ENCODE measurements at places on chromosomes 16 and 17. TPM values are rescaled to one million over a fixed set of nuclear protein-coding genes. Genes with fewer than 3 reads are reported as not detected.

DNA sequence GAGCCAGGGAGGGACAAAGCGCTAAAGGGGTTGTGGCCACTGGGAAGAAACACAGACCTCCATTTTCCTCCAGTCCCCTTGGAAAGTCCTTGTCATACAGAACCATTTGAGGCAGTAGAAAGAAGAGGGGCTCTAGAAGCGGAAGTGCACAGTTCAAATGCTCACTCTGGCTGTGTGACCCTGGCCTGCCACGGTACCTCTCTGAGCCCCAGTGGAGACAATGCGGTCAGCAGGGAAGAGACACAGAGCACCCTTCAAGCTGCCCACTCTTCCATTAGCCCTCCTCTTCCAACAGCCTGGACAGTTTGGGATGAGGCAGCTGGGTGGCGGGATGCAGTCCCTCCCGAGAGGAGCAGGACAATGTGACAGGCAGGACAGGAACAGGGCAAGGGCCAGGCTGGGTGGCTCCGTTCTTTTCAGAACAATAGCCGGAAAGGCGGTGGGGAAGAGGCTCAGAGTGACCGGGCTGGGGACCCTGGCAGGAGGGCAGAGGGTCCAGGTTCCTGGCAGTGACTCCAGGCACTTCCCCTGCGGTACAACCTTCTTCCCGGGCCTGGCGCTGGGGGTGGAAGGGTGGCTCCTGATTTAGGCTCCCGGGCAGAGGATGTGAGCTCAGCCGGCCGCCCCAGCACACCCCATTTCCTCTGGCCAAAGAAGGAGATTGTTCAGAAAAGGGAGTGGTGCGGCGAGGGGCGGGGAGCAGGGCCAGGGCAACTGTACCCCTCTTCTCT is 5.6 kb downstream of the CASKIN2 start:
- DNase-seq: no peak

GRCh38 chr16:1170076-1170418 is 17.1 kb downstream of the CACNA1H start:
- no peak for DNase-seq

GRCh38 chr17:41910701-41911391 is 7.9 kb downstream of the ACLY start:
- no peak for DNase-seq

DNA sequence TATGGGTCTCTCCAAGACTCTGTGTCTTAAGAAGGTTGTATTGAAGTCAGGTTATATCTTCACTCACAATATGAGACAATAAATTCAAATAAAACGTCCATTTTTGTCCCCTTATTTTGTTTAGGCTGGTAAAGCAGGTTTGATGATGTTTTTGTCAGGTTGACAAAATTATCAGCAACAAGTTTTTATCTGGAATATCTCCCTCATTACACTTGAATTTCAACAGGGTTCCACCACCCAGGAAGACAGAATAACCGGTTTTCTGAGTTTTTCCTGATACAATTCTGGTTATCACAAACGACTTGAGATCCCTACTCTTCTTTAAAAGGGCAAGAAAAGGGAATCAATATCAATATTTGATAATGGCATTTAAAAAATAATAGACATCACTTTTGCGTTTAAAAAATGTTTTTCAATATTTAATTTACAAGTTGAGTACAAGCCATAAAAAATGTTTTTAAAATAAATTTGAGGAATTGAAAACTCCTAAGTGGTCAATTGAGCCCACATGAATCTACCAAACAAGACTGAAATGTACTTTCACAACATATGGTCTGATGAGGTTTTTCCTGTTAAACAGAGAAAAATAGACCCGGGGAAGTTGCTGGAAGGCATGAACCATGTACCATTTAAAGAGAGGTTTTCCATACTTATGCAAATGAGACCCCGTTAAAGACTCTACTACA is 1.4 kb upstream of the ATP6V0A1 start:
- no peak for DNase-seq

KRT39 gene
- not detected for total RNA-seq

ITGAX gene
- 4.0 TPM for total RNA-seq

PRSS27 gene
- 0.70 TPM for total RNA-seq

TSC2 gene
- 146 TPM for total RNA-seq
